COLO829 (cell line): ENCODE measurements at places on chromosomes 4 and X.

- no peak for DNase-seq
Observed at GRCh38 chrX:30488092-30488491, 89.5 kb downstream of the TASL start.

DNA sequence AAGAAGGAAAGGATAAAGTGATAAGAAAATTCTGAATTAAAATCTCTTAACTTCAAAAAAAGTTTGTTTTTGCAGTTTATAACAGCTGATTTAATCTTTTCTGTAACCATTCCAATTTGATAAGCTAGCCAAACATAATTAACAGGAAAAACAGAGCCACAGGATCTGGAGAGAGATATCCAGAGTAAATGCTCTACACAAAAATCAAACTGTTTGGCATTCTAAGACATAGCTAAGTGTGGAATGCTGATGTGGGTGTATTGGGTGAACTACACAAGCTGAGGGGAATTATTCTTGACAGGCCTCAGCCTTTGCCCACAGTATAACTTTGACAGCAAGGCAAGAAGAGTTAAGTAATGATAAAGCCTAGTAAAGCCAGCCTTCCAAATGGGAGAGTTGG, 184.8 kb downstream of the GABRG1 start:
- DNase-seq, result no peak

DNA sequence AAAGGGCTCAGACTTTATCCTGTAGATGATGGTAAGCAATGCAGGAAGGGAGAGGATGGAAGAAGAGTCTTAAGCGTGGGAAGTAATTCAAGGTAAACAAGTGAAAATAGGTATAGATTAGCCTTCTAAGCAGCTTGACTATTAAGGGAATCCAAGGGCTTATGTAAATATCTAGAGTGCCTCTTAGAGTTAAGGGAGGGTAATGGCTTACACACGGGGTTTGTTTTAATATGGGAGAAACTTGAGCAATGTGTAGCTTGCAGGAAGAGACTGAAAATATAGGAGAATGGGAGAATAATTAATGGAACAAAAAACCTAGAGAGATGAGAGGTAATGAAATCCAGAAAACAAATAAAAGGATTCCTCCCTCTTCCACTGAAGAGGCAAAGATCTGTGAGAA, 12.8 kb upstream of the SAP30 start:
- no peak for DNase-seq

DNA sequence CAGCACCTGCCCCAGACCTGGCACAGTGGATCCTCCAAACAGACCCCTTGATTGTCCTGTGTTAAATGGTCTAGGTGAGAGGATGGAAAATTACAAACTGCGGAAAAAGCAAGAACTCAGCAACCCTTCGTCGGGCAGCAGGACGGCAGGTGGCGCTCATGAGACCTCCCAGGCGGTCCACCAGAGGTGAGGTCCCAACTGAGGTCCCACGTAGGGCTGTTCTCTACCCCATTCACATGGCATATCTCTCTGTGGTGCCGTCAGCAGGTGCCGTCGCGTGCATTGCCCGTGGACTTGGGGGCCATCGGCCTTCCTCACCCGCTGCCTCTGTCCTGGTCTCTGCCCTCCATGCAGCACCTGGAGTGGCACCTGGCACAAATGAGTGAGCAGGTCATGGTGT, 88.2 kb downstream of the CRMP1 start:
- no peak for DNase-seq

GRCh38 chr4:124253080-124253479, 459.5 kb downstream of the ANKRD50 start:
- no peak for DNase-seq

DNA sequence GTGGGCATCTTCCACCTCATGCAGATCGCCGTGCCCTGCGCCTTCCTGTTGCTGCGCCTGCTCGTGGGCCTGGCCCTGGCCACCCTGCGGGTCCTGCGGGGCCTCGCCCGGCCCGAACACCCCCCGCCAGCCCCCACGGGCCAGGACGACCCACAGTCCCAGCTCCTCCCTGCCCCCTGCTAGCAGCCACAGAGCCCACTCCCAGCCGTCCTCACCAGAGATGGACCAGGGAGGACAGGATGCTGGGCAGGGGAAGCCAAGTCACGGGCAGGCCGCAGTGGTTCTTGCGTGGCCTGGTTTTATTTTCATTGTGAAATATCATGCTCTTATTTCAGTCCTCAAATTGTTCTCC, 15.1 kb downstream of the DGKQ start:
- DNase-seq, result no peak

DNA sequence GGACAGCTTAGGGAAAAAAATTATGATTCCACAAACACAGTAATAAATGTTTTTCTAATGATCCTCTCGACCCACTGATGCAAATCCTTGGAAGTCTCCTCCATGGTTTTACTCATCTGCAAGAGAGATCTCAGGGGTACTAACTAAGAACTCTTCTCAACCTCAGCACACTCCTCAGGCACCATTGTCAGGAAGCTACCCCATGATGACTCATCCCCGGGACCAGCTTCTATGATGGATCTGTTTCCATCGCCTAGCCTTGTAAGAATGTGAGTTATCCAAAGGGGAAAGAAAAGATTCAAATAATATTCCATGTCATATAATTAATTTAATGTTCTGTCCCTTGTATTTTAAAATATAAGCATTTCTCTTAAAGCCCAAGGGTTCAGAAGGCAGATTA, 816.1 kb upstream of the IGFBP7 start:
- no peak for DNase-seq

DNA sequence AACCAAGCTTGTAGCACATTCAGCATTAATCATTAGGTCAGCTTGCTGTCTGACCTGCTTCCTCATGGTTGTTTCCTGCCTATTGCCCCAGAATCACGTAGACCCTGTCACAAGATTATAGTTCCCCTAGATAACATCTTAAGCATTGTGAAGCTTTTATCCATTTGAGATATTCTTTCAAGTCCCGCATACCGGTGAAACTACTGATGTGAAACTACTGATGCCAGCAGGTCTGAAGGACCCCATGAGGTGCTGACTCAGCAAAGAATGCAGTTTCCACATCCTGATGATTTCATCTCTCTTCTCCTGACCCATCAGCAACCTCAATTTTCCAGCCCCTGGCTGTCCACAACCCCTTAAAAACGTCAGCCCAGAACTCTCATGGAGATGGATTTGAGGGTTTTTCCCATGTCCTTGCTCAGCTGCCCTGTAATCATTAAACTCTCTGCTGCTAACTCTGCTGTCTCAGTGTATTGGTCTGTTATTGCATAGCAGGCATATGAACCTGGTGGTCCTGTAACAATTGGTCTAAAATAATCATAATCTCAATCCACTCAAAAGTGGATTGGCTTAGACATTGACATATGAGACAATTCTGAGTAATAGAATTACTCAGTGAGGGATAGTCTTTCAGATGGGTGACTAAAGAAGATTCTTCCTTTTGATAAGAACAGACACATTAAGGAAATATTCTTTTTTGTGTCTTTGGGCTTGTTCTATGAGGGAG, 26.3 kb upstream of the UBA6 start:
- no peak for DNase-seq

GRCh38 chr4:5973033-5973432, 45.2 kb downstream of the C4orf50 start:
- DNase-seq, result no peak

GRCh38 chrX:30892591-30892990, 3.5 kb upstream of the TAB3 start:
- DNase-seq, result no peak

GRCh38 chrX:29528281-29528680, 687.1 kb upstream of the MAGEB2 start:
- no peak for DNase-seq

DNA sequence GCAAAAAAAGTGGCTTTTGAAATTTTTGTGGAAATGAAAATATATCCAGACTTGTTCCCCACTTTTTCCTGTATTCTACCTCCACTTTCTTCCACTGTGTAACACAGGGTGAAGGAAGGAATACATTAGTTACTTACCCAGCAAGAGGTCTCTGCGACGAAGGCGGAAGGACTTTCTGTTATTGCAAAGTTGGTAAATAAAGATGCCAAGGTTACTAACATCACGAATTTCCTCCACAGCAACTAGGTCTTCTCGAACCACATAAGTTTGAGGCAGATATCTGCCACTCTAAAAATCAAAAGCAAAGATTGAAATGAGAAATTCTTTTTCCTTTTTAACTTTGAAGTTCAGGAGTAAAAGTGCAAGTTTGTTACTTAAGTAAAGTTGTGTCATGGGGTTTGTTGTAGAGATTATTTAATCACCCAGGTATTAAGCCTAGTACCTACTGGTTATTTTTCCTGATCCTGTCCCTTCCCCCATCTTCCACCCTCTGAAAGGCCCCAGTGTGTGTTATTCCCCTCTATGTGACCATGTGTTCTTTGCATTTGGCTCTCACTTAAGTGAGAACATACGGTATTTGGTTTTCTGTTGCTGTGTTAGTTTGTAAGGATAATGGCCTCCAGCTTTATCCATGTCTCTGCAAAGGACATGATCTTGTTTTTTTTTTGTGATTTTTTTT, 5.8 kb downstream of the ITM2A start:
- no peak for DNase-seq

- DNase-seq, result no peak
Observed at GRCh38 chrX:70454441-70455365, 10.1 kb downstream of the DLG3 start.

GRCh38 chr4:114223580-114223979, 244.1 kb upstream of the ARSJ start:
- DNase-seq, result no peak

DNA sequence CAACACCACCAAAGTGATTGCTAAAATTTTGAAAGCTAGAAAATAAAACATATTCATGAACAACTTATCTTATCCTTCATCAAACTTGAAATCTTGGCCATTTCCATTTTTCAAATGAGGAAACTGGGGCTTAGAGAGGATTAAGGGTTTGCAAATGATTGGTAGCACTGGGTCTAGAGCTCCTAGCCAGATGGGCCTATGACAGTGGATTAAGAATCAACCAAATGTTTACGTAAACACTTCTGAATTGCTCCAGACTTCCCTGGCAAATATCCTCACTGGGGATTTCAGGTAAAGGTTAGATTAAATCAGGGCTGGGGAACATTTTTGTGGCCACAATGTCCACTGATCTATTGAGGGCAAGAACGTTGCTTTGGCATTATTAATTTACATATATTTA, 241.2 kb downstream of the ANK2 start:
- no peak for DNase-seq

DNA sequence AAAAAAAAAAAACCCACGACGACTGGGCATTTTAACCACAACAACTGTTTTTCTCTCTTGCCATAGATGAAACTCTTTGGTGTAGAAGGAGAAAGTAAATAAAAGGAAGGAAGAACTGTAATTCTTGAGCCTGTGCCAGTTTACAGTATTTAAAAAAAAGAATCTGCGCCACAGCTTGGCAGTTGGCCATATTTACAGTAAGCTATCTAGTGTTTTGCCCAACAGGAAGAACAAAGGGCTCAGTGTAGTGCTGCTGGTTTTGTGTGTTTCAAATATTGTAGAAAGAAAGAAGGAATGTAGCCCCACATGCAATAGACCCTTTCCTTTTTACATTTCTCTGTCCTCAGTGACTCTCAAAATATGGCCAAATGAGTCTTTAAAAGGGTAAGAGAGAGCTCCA, 66.1 kb downstream of the NR3C2 start:
- peak; percentile 90 for DNase-seq

GRCh38 chr4:110091434-110092140, 106.8 kb downstream of the ELOVL6 start:
- DNase-seq, result peak; percentile 26

GRCh38 chrX:71664889-71665491, 2.4 kb upstream of the LOC101059915 start:
- DNase-seq, result no peak

DNA sequence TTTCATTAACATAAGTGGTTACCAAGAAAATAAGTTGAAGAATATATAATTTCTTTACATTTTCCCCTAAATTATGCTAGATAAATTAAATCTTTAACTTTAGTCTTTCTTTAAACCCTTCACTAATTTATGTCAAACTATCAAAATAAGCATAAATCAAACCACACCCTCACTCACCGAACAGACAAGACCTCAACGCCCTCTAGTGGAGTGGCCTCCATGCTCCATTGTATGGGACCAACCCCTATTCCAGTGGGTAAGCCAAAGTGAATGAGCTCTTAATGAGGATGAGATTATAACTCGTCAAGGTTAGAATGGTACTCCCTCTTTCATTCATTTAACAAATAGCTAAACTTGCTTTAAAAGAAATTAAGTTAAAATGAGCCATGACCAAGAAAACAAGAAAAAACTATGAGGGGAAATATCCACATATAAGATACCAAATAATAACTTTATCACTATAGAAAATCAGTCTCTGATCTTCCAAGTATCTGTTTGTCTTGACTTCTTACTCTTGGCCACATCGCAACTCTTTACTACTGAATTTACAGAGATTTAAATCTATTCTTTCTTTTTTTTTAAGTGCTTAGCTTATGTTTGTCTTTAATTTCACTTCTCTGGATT, 15.6 kb upstream of the BBS12 start:
- peak; percentile 91 for DNase-seq

- DNase-seq, result no peak
Observed at GRCh38 chrX:46653482-46653881, 79.9 kb downstream of the CHST7 start.

DNA sequence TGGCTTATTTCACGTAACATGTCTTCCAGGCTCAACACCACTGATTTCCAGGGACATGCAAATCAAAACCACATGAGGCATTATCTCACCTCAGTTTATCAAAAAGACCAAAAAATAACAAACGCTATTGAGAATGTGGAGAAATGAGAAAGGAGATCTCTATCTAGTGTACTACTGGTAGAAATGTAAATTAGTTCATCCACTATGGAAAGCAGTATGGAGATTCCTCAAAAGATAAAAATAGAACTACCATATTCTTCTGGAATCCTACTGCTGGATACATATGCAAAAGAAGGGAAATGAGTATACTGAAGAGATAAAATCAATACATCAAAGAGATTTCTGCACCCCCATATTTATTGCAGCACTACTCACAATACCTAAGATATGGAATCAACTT, 329.6 kb upstream of the NDST3 start:
- DNase-seq, result no peak

DNA sequence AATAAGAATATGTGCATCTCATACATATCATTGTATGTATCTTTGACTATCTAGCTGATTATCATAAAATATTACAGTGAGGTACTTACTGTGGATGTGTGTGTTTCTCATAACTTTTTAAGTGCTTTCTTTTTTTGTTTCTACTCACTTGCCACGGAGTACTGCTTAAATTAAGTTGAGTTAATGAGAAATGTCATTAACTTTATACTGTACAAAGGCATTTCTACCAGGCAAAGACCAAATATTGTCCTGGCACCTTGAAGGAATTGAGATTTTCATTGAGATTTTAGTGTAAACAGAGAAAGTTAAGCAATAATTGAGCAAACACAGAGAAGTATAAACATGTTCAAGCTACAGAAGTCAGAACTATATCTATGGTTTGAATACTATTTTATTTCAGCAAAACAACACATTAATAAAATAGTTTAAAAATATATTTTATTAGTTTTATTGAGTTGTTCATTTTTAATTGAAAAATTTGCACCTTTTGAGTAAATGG, 1750.0 kb downstream of the PCDH7 start:
- no peak for DNase-seq

GRCh38 chr4:70863099-70863790, 23.6 kb upstream of the GRSF1 start:
- no peak for DNase-seq

GRCh38 chrX:109958266-109958665, 44.6 kb upstream of the TMEM164 start:
- no peak for DNase-seq
